ENCODE measurements at places on chromosomes 13 and 19.

- DNase-seq = no peak
Measured at GRCh38 chr19:35013820-35014754, 14.0 kb downstream of the GRAMD1A start.

DNA sequence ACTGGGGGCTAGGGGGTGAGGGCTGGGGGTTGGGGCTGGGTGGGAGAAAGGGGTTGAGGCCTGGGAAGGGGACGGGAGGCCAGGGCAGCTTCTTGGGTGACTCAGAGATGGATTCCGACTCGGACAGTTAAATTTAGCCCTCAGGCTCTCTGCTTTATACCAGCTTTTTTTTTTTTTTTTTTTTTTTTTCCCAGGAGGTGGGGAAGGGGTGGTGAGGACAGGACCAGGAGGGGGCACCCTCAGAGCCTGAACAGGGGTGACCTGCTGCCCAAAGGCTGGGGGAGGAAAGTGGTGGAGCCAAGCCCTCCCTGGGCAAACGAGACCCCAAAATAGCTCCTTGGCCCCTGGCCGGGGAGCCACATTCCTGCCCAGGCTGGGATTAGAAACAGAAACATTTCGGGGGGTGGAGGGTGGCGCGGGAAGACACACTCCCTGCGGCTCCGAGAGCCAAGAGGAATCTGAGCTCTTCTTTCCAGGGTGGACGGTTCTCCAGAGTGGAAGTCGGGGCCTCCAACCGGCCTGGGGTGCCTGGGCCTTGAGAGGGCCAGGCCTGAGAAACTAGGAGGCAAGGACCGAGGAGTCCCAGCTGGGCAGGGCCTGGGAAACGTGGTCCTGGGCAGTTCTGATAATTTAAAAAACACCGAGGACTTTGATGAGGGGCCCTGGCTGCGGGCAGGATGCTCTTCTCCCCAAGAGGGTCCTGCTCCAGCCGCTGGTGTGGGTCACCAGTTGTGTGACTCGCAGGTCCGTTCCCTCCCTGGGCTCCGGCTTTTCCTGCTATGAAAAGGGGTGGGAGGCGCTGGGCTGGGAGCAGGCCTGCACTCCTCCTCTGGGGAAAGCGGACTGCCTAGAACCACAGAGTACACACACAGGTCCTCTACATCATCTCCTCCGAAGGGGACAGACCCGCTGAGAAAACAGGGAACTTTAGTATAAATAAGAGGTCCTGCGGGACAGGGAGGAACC, 813 bp upstream of the DMPK start:
- DNase-seq = no peak

DNA sequence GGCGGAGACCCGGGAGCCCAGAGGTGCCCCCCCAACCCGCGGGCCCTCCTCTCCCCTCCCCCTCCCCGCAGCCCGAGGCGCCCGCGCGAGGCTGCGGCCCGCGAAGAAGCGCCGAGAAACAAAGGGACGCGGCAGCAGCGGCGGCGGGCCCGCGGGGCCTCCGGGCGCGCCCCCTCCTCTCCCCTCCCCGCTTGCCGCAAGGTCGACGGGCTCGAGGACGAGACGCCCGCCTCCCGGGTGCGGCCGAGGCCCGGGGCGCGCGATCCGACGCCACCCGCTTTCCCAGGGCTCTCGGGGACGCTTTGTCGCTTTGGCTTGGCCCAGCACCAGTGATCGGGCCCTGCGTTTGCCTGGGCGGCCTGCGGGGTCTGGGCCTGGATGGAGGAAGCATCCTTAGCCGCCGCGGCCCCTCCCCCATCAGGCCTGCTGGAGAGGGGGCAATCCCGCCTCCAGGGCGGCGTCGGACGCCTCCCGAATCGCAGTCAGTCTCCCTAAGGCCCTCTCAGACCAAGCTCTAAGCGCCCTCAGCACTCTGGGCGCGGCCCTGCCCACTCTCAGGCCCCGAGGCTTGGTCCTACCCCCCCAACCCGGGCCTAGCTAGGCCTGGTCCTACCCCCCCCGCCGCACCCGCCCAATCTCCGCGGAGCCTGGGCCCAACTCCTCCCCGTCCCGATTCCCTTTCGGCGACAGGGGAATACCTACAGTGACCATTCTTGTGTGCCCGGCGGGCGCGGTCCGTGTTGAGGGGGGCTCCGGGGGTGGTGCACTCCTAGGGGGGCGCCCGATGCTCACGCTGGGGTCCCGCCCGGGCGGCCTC, 740 bp downstream of the ELAVL3 start:
- no peak for DNase-seq

DNA sequence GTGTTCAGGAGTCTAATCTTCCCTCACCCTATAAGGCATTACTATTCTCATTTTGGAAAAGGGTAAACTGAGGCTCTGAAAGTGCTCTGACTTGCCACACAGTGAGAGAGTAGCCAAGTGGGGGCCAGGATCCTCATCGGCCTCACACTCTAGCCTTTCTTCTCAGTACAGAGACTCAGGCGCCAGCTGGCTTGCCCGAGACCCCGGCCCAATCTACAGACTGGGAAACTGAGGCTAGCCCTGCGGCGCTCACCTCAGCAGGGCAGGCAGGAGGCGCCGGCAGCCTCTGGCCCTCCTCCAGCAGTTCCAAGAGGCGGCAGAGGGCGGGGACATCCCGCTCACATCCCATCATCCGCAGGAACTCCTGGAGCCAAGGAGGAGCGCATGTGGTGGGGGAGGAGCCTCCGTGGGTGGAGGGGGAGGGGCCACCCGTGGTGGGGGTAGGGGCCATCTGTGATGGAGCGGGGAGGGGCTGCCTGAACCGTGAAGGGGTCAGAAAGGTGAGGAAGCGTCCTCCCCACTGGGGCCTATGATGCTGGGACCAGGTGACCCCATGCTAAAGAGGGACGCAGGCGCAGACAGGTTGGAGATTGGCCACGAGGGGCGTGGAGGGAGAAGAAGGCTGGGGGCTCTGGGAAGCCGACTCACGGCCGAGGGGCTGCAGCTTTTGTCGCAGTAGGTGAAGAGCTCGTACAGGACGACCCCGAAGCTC, 8.7 kb upstream of the INSL3 start:
- no peak for DNase-seq

GRCh38 chr13:24688111-24688510, 7.9 kb downstream of the ATP12A start:
- DNase-seq = no peak

GRCh38 chr19:2149980-2150793, 1.2 kb downstream of the AP3D1 start:
- no peak for DNase-seq

DNA sequence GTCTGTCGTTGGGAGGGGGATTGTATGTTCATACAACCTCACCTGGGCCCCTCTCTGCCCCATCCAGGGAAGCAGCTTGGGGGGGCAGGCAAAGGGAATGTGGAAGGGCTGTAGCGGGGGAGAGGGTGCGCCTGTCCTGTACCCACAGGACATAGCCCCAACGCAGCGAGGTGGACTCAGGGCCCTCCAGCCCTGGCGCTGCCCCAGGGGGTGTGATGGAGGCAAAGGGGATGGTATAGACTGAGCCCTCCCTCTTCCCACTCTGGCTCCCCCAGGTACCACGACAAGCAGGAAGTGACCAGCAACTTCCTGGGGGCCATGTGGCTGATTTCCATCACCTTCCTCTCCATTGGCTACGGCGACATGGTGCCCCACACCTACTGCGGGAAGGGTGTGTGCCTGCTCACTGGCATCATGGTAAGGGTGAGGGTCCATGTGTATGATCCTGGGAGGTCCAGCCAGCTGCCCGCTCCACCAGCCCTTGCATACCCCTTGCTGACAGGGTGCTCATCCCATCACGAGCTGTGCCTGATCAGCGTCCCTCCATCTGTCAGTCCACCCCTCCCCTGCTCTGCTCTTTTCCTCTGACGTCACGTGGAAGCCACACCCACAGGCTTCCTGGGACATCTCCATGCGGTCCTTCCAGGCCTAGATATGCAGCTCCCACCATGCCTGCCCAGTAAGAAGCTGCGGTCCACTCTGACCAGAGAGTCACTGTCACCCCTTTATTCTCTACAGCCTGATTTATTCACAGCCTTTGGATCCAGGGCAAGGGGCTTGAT, 18.3 kb downstream of the KCNN1 start:
- no peak for DNase-seq

- no peak for DNase-seq
Measured at GRCh38 chr19:23283925-23284324, 33.7 kb upstream of the ZNF724 start.

GRCh38 chr13:20206698-20207235, 14.0 kb upstream of the GJB2 start:
- no peak for DNase-seq

- no peak for DNase-seq
Measured at GRCh38 chr19:19025861-19026260, 7.5 kb downstream of the SUGP2 start.

- no peak for DNase-seq
Measured at GRCh38 chr13:80141123-80141849, 199.6 kb downstream of the SPRY2 start.

DNA sequence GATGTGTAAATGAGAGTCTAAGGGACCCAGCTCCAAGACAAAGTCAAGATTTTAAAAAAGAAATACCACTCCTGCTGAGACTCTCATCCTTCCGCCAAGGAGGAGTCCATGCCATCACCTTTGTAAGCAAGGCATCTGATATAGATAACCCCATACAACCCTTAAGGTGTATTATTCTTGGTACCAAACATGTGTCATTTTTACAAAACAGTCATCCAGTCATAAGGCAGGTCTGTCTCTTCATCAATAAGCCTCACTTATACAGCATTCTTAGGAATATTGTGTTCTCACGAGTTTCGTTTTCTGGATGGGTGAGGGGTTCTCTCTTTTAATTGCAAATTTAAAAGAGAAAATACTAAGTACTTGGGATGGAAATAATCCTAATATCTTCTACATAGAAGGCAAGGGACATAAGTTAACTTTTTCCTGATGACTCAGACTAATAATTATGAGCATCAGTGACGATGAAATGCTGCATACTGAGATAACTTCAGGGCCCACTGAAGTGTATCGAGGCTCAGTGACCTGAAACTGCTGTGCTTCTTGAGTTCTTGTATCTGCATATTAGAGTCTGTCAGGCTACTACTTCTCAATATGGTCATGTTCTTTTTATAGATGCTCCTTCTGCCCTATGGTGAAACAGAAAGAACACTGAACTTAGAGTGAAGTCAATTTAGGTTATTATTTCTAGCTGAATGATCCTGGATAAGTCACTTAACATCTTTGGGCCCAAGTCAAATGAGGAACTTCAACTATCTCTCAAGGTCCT, 166.6 kb downstream of the KLF12 start:
- DNase-seq = peak; percentile 52

DNA sequence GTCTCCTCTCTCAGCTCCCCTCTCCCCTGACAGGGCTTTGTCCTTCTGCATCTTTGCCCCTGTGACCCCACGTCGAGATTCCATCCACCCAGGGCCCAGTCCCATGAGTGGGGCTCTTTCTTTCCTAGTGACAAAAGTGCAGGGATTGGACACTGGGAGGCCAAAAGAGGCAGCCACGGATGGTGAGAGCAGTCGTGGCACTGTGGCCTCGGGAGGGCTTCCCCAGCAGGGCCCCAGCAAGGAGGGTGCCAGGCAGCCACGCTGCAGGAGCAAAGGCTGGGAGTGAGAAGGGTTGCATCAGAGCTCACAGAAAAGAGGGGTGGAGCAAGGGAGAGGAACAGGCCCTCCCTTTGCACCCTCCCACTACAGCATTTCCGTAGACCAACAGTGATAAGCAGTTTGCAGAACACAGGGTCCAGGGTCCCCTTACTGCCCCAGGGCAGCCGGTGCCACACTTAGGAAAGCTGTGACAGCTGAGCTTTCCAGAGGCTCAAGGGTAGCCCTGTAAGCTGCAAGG, 4.9 kb downstream of the ZSCAN1 start:
- no peak for DNase-seq

- no peak for DNase-seq
Measured at GRCh38 chr13:44764302-44764692, 188.2 kb upstream of the TSC22D1 start.

DNA sequence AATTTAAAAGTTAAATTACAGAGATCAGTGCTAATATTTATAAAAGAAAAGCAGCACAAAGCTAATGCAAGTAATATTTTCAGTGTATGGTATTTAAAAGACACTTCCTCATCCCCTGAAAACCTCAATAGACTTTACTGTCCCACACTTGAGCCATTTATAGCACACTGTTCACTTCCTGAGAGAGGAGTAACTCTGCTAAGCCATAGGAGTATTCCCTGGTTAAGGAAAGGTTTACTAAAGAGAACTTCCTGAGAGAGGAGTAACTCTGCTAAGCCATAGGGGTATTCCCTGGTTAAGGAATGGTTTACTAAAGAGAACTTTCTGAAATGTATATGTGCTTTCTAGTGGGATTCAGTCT, 159.4 kb downstream of the NHLRC3 start:
- DNase-seq = no peak

DNA sequence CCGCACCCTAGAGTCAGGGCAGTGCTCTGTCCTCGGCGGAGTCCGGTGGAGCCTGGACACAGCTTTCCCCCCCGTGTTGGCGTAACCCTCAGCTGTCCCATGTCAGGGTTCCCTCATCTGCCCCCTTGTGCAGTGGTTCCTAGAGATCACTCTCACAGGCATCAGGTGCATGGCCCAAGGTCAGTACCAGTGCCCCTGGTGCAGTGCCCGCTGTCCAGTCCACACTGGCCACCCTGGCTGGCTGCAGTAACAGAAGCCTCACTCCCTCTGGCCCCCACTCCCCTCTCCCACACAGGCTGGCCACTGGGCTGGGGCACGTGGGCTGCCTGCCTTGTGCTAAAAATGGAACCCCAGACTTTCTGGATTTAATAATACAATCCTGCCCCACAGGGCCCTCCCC, 49.6 kb upstream of the C1QTNF9B start:
- no peak for DNase-seq

DNA sequence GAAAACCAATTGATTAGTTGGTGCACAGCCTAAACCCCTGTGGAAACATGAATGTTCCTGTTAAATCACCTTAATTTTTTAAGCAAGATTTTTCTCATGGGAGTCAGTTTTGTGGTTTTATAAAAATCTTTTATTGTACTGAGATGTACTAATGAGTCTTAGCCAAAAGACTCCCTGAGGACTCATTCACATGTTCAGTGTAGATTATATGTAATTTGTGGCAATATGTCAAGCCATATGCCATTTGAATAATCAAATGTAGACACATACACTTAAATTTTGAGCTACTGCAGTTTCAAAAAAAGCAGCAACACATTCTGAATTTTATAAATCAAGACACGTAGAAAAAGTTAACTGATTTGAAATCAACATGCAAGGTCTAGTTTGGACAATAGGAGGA, 395.2 kb downstream of the MYO16 start:
- no peak for DNase-seq

GRCh38 chr19:17324357-17325114, 10.1 kb downstream of the ANO8 start:
- no peak for DNase-seq

Measured in GM18507 (cell line).